Fibroblast of skin of left quadriceps (primary cell): ENCODE measurements at places on chromosomes 1 and 21.

DNA sequence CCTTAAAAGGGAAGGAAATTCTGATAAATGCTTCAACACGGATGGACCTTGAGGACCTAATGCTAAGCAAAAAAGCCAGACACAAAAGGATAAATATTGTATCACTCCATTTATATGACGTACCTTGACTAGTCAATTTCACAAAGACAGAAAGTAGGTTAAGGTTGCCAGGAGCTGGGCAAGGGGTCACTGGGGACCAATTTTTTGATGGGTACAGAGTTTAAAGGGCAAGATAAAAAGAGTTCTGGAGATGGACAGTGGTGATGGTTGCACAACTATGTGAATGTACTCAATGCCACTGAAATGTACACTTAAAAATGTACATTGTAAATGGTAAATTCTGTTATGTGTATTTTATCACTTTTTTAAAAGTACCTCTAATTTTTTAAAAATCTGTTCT, 32.1 kb upstream of the SLAMF9 start:
- DNase-seq: no peak

DNA sequence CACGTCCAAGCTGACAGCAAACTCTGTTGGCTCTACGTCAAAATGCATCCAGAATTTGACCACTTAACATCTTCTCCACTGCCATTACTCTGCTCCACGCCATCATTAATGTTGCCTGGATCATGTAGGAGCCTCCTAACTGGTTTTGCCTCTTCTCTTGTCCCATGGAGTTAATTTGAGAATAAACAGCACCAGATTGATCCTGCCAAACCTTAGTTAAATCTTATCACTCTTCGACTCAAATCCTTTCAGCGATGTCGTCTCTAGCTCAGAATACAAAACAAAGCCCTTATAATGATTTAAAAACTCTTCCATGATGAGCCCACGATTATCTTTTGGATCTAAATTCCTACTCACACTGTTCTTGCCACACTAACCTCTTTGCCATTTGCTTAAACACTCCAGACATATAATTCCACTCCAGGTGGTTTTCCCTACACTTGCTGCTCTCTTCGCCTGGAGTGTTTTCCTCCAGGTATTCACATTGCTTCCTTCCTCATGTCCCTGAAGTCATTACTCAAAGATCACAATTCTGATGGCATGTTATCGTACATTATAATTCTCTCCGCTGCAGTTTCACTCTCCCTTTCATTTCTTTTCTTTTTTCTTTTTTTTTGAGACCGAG, 90.7 kb upstream of the KCNK2 start:
- no peak for DNase-seq

- no peak for DNase-seq
Measured at GRCh38 chr1:85219853-85220610, 19.2 kb upstream of the SYDE2 start.

DNA sequence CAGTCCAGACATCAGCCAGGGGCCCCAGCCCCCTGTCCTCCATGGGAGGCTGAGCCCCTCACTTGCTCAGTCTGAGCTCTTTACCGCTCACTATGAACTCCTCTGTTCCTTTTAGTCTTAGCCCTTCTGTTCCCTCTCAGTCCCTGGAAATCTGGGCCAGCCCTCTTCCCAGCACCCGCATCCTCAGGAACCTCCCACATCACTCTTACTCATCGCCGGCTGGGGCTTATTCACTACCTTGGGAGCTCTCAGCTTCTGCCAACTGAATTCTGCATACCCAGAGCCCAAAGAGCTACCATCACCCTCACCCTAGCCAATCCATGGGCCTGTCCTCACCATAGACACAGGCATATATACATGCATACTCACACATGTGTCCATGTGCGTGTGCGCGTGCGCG, 11.5 kb downstream of the KNCN start:
- DNase-seq: peak; percentile 32

DNA sequence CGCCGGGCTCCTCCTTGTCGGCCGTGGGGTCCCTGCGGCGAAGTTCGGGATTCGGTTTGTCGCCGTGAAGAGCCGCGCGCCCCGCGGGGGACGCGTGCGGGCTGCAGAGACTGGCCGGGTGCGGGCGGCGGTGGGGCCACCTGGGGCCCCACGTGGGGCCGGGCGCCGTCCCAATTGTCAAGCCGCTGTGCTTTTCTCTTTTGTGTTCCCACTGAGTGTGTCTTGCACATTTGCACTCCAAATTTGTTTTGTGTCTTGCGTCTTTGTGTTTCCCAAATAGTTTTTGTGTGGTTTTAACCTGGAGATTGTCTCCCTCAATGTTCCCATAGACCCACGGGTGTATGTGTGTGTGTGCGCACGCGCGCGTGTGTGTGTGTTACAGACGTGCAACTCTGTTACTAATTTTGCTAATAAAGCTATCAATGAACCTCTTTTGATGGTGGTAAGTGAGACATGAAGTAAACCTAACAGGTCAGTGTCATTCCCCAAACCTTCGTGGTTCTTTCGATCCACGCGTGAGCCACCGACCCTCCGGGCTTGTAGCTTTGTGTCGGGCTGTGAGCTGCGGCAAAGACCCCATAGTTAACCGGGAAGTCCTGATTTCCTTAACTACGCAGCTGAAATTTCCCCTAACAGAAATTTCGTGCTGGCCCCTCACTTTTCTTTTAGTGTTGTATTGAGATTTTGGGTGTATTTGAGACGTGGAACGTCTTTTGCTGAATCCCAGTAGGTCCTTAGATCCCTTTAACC, 708 bp downstream of the PRDM2 start:
- no peak for DNase-seq

- no peak for DNase-seq
Measured at GRCh38 chr1:246254854-246255253, 252.2 kb downstream of the SMYD3 start.

DNA sequence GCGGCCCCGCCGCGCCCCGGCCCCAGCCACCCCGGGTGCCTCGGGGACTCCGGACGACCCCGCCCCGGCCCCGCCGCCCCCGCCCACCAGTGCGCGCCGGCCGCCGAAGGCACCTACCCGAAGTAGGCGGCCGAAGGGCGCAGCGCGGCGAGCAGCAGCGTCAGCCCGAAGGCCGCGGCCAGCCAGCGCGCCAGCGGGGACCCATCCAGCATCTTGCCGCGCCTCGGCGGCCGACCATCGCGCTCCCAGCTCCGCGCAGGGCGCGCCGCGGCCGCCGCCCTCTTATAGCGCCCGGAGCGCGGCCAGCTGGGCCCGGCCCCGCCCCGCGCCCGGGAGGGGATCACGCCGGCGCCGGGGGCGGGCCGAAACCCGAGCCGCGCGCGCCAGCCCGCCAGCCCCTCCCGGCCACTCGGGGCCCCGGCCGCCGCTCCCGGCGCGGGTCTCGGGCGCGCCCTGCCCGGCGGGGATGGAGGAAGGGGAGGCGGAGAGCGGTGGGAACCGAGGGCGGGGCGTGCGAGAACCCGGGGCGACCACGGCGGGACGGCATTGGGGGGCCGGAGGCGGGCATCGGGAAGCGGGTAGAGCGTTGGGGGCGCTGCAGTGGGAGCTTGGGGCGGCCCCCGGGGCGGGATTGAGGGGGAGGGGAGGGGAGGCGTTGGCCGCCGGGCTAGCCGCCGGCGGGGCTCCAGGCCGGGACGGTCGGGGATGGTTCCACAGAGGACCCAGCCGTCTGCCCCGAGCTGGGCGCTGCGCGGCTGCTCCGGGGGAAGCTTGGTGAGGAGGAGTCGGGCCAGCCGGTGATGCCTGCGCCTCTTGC, at the start of gene WNT9A:
Gene WNT9A, minus strand, starts transcription at position 257 of the 817 bp plus-strand sequence. Its CDS starts 45 bp downstream, at position 212.
- peak; percentile 39 for DNase-seq

DNA sequence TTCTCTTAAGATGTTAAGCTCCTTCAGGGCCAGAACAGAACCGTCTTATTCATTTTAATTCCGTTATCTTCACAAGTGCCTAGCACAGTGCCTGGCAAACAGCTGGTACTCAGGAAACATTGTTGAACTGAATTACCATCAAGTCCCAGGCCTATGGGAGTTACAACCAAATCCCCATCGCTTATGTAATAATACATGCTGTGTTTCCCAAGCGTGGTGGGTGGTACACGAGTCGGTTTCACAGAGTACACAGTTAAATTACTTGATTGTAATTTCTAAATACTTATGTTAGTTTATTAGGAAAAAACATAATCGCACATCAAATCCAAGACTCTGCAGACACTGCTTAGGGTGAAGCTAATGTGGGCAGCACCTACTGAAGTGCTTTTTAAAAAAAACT, 1.0 kb downstream of the ANGEL2 start:
- no peak for DNase-seq

- DNase-seq: no peak
Measured at GRCh38 chr1:33443705-33444180, 12.8 kb upstream of the PHC2 start.

- DNase-seq: no peak
Measured at GRCh38 chr1:172496678-172497077, 36.3 kb upstream of the SUCO start.

DNA sequence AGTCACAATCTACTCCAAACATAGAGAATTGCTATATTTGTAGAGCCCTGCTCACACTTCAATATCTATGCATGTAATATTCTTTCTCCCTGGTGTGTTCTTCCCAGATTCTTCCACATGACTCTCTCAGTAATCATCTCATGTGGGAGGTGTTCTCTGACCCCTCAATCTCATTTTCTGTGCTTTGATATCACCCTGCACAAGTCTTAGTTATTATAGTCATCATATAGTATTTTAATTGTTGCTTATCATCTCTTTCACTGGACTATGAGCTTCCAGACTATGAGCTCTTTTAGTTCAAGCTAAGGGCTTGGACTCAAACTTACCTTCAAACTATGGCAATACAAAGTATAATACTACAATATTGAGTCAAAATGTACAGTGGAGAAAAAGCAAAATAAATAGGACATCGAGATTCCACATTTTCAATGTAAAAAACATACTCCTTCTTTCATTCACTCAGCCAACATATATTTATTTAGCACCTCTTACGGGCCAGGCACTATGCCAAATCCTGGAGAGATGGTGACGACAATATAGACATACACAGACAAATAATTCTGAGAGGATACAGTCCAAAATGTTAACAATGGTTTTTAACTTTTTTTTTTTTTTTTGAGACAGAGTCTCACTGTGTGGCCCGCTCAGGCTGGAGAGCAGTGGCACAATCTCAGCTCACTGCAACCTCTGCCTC, 12.7 kb downstream of the TESK2 start:
- no peak for DNase-seq

DNA sequence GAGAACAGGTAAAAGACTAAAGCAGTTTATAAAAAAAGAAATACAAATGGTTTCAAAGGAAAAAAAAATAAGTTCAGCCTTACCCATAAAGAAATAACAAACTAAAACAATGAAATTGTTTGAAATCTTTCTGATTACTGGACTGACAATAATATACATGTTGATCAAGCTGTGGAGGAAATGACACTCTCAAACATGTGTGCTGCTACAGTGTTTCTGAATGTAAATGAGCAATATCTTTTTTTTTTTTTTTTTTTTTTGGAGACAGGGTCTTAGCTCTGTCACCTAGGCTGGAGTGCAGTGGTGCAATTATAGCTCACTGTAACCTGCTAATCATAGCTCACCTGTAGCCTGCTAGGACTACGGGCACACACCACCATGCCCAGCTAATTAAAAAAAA, 6.5 kb downstream of the EPS15 start:
- no peak for DNase-seq

DNA sequence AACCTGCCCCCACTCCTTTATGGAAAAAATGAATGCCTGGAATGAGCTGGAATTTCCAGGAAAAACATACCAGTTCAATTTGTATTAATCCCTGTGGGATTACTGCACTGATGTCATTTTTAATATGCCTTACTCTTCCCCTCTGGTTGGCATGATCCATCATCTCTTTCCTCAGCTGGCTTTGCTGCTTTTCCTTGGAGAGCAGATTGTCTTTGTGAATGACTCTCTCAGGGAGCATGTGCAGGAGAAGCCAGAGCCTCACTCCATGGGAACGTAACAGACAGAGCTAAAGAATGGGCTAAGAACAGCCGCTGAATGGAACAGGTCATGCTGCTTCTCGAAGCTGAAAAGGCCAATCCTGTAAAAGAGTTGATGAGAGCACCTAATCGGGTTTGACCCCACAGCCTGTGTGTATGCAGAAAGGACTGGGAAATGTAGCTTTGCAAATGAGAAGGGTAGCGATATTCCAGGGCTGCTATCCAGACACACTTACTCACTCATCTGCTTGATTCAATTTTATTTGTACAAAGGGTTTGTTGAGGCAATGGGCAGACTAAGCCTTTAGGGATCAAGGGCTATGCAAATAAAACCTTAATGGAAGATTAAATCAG, 20.7 kb downstream of the PHC2 start:
- peak; percentile 80 for DNase-seq

GRCh38 chr21:32765058-32765457, 6.5 kb downstream of the PAXBP1 start:
- DNase-seq: no peak

DNA sequence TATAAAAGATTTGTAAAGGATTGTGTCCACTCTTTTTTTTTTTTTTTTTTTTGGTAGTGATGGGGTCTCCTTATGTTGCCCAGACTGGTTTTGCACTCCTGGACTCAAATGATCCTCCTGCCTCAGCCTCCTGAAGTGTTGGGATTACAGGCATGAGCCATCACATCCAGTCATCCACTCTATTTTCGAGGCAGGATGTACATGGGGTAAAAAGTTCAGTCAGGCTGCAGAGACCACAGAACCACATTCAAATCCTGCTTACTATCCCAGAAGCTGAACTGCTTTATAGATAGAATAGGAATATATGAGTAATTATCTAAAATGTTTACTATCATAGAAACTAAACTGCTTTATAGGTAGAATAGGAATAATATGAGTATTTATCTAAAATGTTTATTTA, 26.0 kb upstream of the KCNK2 start:
- DNase-seq: no peak
